Activated CD4-positive, CD25-positive, alpha-beta regulatory T cell (primary cell): ENCODE measurements at places on chromosomes 1 and 21.

GRCh38 chr1:200634261-200635122, 13.9 kb upstream of the KIF14 start:
- no peak for DNase-seq

- no peak for DNase-seq
Measured at GRCh38 chr1:40782371-40782956, 1.1 kb upstream of the KCNQ4 start.

DNA sequence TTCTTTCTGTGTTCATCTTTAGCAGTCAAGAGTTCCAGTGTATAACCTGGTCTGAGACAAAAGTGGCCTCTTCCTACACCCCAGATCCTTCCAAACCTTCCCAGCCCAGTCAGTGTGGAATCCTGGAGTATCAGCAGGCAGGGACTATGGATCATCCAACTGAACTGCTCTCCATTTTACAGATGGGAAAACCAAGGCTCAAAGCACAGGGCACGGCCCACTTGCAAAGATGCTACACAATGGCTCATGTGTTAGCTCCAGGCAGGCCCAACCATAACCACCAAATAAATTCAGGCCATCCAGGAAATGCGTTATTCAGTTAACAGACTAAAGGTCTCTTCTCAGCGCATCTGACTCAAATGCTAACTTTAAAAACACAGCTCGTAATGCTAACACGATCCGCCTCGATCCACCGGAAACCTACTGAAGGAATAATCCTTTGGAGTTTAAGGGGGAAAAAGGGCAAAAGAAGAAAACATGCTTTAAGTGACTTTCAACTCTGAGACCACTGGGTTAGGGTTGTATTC, 7.1 kb downstream of the GLIS1 start:
- no peak for DNase-seq

- DNase-seq: no peak
Measured at GRCh38 chr21:32062591-32063227, 189.9 kb downstream of the HUNK start.

DNA sequence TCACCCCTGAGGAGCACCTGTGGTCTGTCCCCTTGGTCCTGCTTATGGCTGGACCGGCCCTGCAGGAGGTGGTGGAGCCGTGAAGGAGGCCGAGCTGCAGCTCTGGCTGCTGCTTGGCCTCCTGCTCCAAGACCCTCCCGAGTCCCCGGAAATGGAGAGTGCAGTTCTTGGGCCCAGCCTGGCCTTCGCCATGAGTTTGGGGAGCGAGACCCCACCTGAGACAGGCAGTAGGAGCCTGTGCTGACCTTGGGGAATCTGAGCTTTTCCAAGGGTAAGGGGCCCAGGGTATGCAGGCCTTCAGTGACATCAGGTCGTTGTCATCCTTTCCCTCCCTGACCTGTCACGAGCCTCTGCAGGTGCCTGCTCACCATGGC, 14.1 kb downstream of the TMEM201 start:
- DNase-seq: no peak

DNA sequence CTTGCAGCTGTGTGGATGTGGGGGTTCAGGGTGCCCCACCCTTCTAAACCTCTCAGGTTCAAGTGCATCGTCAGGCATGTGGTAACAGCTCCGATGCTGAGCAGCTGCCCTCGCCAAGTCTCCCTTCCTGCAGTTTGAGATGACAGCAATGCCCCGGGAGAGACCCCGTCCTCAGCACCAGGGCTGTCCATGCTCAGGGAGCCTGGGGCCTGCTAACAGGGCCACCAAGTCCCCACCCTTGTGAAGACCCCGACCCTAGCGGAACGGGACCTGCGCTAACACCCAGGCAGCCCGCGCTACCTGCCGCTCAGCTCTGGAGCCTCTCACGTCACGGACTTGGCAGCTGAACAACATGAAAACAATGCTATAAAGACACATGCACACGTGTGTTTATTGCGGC, 159.2 kb upstream of the C1orf174 start:
- DNase-seq: no peak

DNA sequence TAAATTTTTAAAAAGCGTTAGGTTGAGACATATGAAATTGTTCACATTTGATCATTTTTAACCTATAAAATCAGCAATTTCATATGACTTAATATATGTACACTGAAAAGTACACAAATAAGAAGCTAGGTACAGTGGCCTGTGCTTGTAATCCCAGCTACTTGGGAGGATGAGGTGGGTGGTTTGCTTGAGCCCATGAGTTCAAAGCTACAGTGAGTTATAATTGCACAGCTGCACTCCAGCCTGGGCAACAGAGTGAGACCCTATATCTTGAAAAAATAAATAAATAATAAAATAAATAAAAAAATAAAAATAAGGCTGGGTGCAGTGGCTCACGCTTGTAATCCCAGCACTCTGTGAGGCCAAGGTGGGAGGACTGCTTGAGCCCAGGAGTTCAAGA, 5.2 kb upstream of the EPB41 start:
- DNase-seq: no peak

- no peak for DNase-seq
Measured at GRCh38 chr1:76715474-76715873, 151.8 kb upstream of the ST6GALNAC5 start.
